ENCODE measurements at places on chromosomes 11 and 22.

- DNase-seq, result no peak
Observed at GRCh38 chr22:24095826-24096757, 85.0 kb downstream of the CABIN1 start.

DNA sequence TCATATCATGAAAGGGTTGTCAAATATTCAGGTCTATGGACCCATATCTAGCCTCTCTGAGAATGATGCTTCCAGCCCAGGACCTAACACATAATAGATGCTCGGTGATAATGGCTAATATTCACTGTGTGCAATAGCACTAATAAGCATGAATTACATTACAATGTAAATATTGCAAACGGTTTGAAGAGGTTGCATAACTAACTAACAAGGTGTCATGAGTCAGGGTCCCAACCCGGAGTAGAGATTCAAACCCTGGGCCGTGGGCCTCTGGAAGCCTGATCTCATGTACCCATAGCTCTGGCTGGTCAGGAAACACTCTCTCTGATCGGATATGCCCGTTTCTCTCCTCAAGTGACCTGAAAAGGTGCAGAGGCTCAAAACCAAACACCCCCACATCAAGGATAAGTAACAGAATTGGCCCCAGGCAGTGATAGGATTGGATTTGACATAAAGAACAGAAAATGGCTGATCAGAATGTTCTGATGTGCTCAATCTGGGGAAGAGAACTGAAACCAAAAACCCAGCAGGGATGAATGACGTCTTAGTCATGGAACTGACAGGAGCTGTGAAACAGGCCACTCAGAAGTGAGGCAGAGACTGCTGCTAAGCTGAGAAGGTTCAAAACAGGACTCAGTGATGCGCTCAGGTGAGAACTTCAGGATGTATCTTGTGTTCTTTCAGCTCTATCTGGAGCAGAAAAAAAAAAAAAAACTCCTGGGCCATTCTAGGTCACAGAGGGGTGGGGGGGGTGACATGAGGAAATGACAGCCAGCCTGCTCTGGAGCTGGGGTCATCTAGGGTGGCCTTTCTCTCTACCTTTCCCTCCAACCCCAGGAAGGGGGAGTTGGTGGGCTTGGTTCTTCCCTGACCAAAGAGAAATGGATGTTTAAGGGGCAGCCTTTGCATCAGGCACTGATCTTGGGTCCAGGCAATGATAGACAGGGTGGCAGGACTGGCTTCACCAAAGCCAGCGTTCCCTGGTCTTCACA lies 6.6 kb upstream of the KCTD17 start:
- no peak for DNase-seq

DNA sequence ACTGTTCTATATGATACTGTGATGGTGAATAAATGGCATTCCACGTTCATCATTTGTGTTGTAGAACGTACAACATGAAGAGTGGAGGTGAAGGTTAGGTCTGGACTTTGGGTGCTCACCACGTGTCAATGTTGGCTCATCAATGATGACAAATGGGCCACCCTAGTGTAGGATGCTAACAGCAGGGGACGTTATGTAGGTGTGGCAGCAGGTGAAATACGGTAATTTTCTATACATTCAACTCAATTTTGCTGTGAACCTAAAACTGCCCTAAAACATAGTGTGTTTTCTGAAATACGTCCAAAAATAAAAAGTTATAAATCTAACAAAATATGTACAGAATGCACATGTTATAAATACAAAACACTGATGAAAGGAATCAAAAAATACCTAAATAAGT lies 6.2 kb downstream of the KRTAP5-6 start:
- DNase-seq, result no peak

DNA sequence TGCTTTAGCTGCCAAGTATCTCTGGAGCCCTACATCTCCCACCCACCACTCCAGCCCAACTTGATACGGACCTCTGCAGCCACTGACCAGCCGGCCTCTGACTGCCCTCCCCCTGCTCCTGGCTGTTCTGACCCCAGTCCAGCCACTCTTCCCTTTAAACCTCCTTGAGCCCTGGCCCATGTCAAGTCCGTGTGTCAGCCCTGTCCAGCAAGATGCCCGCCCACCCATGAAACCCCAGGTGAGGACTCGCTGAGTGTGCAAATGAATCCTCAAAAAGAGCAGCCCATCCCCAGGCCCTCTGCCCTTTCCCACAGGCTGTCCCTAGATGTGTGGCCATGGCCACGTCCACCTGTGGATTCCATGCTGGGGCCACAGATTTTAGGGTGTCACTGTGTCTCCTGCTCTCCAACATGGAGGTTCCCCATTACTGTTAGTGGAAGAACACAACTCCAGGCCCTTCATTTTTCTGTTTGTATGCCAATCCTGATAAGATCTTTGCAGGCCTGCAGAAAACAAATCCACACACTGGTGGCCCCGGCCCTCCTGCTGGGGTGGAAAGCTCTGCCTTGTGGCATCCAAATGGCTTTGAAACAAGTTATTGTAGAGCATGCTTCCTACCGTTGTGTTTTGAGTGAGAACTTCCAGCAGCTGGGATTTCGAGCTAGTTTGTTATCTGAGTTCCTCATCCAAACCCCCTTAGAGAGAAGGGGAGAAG lies 22.7 kb upstream of the ADORA2A start:
- DNase-seq, result no peak

DNA sequence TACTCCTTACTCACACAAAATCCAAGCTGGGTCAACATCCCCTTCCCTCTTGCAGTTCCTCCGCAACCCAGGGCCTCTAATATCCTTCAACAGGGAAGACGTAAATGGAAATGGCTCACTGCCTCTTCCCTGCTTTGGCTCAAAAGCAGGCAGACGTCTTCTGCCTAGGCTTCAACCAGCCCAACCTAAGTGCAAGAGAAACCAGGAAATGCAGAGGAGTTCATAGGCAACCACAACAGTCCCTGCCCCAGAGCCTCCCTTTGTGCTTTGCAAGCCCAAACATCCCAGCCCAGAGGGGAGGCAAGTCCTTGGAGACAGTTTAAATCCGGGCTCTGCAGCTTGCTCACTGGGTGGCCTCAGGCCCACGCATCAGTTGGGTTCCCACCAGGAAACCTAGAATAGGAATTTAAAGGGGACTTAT lies 33.3 kb downstream of the CD6 start:
- DNase-seq, result no peak

DNA sequence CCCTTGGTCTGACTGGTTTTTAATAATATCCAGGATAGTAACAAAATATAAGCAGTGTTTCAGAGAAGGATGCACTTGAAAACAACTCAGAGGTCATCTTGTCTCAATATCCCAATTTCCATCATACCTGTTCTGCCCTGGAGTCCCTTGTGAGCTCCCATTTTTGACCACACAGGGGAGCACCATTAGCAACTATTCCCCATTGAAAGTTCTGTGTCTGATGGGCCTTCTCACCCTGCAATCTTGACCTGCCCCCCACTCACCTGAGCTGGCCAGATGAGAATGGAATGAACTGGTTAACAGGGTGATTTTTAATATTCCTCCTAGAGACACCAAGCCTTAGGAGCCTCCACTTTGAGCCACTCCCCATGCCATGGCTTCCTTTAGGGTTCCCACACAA lies 3.8 kb upstream of the CAPN5 start:
- no peak for DNase-seq

GRCh38 chr11:71934213-71934612 lies 5.4 kb downstream of the RNF121 start:
- DNase-seq, result no peak

GRCh38 chr22:41242396-41243117 lies 1.8 kb upstream of the CHADL start:
- DNase-seq, result no peak

- peak; percentile 41 for DNase-seq
Observed at GRCh38 chr11:117226388-117227385, 5.2 kb downstream of the PCSK7 start.

GRCh38 chr11:83409891-83410290 lies 123.7 kb upstream of the CCDC90B start:
- DNase-seq, result no peak

GRCh38 chr22:32631507-32632255 lies 157.1 kb downstream of the FBXO7 start:
- DNase-seq, result no peak

DNA sequence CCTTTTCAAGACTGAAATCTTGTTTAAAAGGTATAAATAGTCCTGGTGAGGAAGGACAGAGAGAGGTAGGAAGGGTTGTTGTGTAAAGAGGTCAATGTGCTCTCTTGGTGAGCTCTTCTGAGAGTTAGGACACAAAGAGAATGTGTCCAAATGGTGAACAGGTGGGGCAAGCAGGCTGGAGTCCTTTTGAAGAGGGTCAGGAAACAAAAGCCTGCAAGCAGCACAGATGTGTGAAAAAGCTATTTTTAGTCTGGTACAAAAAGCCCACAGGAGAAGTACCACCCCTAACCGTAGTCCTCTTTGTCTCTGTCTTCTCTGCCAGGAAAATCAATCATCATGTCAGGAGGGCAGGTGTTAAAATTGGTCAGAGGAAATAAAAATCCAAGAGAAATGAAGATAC lies 54.4 kb upstream of the SYN3 start:
- no peak for DNase-seq

- no peak for DNase-seq
Observed at GRCh38 chr22:18065256-18065655, 12.5 kb upstream of the PEX26 start.

GRCh38 chr11:119692540-119692820 lies 36.5 kb downstream of the NECTIN1 start:
- no peak for DNase-seq

- no peak for DNase-seq
Observed at GRCh38 chr11:71962428-71963038, 33.7 kb downstream of the RNF121 start.

DNA sequence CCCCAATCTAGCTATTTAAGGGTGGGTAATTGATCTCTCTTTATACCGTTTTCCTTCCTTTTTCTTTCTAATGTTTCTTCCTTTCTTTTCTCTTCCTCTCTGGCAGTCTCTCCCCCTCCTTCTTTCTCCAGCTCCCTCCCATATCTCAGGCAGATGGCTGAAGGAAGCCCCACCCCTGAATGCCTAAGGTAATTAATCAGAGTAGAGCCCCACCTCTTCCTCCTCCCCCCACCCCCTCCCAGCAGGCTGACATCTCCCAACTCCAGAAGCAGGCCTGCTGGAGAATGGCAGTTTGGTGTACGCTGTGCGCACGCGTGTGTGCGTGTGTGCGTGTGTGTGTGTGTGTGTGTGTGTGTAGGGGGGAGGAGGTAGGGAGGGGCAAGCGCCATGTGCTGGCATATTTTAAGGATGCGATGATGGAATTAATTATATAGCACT lies 122.6 kb downstream of the APOL5 start:
- DNase-seq, result peak; percentile 10

- no peak for DNase-seq
Observed at GRCh38 chr11:124643605-124644425, 21.2 kb downstream of the TBRG1 start.

DNA sequence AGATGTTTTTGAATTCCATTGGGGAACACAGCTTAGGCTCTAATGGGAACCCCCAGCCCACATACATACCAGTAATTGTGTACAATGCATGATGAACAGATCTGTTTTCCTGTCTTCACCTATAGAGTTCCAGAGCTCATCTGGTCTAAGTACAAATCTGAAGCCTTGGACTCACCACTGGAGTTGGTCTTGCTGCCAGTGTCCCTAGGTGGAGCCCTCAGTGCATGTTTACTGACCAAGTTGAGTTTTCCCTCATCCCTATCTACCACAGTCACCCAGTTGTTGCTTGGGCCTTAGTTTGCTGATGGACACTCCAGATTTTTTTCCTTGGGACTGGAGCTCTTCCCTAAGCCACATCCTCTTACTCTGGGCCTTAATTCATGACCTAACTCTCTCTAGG lies 159.2 kb upstream of the DDI1 start:
- no peak for DNase-seq

DNA sequence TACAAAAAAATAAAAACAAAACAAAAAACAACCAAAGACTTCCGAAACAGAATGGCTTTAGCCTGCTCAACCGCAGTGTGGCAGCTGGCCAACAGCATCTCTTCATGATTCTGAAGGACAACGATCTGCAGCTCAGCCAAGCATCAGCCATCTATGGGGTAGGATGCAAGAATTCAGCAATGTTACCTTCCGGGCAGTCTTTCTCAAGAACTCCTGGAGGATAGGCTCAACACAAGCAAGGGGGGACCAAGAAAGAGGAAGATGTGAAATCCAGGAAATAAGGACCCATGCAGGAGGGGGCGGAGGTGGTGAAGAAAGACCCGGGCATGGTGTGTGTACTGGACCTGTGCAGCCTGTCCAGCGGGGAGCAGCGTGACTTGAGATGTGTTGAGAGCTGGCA lies 3.5 kb upstream of the TSPO start:
- DNase-seq, result no peak

GRCh38 chr11:44711113-44711786 lies 15.5 kb upstream of the TSPAN18 start:
- no peak for DNase-seq

DNA sequence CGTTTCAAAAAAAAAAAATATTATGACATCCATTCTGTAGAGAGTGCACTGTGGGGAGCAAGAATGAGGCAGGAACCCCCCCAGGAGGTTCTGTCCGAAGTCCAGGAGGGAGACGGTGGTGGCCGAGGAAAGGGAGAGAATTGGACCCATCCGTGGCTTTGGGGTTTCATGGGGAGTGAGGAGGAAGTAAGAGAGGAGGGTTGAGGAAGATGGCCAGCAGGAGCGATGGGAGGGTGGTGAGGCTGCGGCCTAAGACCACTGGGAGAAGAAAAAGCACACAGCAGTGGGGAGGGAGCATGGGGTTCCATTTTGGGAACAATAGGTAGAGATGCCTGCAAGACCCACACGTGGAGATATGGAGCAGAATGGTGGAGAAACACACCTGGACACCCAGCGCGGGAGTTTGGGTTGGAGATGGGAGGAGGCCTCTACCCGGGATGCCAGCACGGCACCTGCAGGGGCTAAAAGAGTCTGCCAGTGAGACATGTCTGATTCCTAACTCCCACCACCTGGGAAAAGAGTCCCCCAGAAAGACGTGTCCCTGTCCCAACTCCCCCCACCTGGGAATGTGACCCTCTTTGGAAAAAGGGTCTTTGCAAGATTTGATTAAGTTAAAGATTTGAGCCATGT lies 72.5 kb upstream of the SHANK2 start:
- DNase-seq, result no peak

GRCh38 chr11:79121351-79121750 lies 319.5 kb downstream of the TENM4 start:
- no peak for DNase-seq

DNA sequence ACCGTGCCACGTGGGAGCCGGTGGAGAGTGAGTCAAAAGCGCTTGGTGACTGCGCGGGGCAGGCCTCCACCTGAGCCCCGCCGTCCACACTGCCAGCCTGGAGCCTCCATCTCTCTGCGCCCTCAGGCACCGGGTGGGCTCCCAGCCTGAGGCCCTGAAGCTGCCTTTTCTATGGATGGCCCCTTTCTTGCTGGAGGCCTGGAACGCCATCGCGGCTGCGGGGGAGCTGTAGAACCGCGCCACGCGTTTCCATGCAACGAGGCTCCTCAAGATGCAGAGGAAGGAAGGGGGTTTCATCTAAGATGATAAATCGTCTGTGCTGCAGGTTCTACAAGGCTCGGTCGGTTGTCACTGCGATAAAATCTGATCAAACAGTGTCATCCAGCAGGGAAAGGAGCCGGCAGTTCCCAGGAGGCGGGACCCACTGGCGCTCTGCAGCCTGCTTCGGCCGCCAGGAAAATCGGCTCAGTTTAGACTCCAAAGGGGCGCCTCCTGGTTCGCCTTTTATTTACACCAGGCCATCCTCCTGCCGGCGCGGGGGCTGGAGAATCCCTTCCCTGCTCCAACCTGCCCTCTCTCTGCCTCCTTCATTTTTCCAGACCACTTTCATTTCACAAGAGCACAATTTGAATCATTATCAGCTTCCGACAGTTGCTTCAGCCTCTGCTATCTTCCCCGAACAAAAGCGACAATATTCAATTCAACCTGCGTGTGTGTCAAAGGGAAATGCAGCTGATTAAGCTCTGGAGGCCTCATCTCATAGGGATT lies 624.4 kb downstream of the BRD1 start:
- no peak for DNase-seq

Measured in hypothalamus (tissue), 51 donors.